ENCODE measurements at places on chromosomes 5 and 9.

DNA sequence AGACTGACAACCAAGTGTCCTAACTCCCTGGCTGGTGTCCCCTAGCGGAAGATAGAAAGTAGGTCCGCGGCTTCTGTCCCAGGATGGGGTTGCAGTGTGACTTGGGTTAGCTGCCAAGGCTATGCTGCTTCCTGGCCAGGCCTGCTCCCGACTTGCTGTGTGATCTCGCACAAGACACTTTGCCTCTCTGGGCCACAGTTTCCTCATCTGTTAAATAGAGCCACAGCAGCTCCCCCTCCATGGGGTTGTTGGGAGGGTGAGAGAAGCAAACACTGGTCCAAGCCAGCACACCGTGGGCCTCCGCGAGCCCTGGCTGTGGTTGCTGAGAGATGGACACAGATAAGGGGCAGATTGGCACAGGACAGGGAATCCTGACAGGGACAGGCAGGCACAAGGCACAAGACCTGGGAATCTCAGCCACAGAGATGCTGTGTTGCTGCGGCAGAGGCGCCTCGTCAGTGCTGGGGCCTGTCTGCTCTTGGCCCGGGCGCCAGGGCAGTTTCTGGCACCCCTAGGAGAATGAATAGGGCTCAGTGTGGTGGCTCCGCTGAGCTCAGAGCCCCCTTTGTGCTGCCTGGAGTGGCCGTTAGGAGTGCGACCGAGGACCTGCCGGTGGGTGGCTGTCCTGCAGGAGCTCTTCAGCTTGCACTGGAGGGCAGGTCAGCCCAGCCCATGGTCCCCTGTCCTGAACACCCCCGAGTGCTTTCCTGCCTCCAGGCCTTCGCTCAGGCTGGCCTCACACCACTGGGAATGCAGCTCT, 1.8 kb upstream of the SH2D3C start:
- no peak for DNase-seq

DNA sequence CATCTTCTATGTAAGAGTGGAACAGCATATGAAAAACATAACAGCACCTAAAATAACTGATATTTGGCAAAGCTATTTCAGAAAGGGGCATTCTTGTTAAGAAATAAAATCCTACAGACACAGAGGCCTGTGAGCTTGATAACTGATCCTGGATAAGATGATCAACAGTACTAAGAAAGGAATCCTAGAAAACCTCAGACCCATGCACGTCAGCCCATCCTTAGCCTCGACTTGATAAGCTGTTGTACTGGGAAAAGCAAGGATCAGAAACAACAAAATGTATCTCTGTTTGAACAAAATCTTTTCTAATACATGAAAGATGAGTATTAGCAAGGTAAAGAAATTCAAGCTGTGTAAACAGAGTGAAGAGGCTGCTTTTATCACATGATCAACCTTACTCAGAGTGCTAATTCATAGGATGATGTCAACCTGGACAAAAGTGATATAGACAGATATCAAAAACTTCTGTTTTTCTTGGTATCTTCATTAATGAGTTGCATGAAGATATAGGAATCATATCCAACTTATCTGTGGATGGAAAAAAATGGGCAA, 15.2 kb downstream of the LIFR start:
- DNase-seq: peak; percentile 67

GRCh38 chr5:140674211-140674610, 835 bp upstream of the DND1 start:
- no peak for DNase-seq

DNA sequence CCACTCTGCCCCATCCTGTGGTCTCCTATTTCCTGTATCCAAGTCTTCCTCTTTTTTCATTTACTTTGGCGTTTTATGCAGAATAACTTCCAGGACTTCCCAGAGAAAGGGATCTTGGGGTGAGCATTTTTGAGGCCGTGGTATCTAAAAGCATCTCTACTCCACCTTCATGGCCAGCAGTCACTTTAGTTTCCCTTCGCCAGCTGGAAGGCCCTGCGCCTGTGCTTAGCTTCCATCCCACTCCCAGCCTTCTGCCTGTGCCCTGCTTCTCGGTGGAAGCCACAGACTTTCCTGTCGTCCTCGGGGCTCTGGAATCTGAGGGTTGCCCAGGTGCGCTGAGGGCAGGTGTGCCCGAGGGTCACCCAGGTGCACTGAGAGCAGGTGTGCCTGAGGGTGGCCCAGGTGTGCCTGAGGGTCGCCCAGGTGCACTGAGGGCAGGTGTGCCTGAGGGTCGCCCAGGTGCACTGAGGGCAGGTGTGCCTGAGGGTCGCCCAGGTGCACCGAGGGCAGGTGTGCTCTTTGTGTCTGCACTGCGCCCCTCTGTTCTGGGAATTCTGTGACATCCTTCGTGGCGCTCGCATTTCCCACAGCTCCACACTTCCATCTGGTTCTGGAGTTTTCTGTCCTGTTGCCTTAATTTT, 32.4 kb upstream of the LRRC14B start:
- no peak for DNase-seq

DNA sequence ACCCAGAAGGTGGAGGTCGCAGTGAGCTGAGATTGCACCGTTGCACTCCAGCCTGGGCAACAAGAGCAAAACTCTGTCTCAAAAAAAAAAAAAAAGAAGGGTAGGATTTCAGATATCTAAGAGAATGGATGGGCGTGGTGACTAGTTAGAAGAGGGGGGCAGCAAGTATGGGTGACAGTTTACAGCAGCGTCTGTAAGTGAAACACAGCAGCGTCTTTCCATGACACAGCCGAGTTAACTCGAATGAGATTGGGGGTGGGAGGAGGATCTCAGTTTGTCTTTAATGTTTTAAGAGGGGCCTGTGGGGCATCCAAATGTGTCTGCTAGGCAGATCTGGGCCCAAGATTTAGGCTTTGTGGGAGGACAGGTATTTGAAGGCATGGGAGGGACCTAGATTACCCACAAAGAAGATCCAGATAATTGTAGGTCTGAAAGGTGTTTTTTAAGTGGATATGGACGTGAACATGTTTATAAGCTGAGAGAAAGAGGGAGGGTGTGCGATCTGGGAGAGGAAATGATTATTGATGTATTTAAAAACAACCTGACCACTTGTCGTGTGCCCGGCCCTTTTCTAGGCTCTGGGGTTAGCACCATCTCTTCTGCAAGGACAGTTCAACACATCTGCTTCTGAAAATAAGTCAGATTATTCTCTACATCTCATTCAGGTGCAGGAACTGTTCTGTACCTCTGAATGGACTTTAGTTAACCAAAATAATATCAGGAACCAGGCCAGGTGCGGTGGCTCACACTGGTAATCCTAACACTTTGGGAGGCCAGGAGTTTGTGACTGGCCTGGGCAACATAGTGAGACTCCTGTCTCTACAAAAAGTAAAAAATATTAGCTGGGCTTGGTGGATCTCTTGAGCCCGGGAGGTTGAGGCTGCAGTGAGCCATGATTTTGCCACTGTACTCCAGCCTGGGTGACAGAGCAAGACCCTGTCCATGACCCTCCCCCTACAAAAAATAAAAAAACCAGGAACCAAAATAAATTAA, 2.5 kb downstream of the CEP78 start:
- no peak for DNase-seq

DNA sequence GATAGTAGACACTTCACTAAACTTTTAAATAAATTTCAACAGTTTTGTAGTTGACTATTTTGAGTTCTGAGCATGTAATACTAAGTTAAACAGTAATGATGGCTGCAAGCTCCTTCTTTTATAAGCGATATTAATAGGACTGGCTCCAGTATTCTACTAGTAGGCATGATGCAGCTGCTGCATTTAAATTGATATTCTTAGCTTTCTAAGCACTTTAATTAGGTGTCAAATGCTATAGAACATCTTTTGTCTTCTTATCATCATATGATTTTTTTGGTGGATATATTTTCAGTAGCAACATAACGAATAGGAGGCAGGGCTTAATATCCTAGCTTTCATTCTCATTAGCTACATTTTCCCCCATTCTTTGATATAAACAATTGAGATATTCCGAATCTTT, 141.1 kb downstream of the FBXO4 start:
- DNase-seq: no peak

DNA sequence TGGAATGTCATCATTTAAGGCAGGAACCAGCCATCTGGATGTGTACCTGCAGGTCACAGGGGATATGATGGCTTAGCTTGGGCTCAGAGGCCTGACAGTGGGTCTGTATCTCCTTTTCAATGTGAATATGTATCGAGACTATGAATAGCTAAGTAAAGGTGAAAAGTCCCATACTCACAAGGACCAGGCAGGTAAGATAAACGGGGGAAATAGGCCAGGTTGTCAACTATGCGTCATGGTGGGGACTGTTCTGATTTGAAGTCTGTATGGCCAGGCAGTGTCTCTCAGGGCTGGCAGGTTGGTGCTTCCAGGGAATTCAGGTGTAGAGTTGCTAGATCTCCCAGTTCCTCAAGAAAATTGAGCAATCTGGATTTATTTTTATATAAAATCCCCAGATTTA, 987.9 kb upstream of the WWC1 start:
- no peak for DNase-seq

GRCh38 chr9:131764568-131764967, 24.7 kb upstream of the RAPGEF1 start:
- DNase-seq: no peak

DNA sequence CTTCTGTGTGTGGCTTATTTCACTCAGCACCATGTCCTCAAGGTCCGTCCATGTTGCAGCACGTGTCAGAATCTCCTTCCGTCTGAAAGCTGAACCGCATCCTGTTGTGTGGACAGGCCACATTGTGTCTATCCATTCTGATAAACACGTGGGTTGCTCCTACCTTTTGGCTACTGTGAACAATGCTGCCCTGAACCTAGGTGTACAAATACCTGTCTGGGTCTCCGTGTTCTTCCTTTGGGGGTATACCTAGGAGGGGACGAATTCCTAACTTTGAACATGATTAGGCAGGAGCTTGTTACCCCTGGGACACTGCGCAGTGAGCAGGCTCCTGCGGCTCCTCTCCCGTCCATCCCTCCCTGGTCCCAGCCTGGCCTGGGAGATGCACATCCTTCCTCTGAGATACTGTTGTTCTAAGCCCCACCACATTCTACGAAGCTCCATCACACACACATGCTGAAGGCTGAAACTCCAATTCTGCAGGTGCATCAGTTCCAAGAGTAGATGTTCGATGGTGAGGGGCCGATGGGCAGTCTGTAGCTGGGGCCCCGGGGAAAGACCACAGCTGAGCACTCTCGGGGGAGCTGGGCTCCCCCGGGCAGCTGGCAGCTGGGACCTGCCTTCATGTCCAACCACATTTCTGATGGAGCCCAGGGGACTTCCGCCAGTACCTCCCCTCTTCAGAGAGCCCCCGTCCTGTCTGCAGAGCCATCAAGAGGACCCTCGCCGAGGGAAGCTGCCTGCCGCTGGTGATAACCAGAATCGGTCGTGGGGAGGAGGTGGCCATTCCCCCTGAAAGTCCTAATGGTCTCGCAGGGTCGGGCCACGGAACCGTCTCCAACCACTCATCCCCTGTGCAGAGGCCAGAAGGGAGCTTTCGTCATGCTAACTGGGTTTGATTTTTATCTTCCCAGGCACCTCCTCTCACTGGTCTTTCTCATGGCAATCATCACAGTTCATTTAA, 120.9 kb downstream of the COL23A1 start:
- no peak for DNase-seq
